ENCODE measurements at places on chromosomes 5 and 9.

DNA sequence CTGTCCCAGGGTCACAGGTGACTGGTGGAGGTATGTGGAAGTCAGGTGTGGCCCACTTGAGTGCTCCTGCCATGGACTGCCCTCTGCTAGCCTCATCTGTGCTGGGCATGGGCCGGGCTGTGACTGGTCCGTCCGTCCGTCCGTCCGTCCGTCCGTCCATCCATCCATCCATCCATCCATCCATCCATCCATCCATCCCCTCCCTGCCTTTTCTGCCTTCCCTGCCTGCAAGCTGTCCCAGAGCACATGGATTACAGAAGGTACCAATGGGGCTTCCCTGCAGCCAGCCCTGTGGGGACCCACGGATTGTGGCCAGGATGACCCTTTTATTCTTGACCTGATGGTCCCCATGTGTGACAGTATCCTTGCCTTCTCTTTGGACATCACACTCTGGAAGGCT, 92.5 kb downstream of the MACROH2A1 start:
- no peak for DNase-seq

- DNase-seq: no peak
These were observed 30.9 kb downstream of the PDE6A start for GRCh38 chr5:149913436-149914419.

- no peak for DNase-seq
These were observed 41.0 kb upstream of the DMRT3 start for GRCh38 chr9:935348-935965.

DNA sequence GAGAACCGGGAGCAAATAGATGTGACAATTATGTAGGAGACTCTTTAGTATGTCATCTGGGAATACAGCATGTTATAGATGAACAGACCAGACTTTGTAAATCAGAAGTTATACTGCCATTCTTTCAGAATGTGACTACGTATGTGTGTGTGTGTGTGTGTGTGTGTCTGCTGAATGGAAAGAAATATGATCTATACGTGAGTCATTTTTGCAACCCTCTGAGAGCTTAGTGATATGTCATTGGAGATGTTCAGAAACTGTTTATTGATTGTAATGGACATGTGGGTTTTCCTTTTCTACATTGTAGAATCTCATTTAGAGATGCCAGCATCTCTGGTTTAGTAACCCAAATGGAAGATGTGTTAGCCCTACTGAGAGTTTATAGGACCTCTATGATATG, 731.5 kb downstream of the TLE1 start:
- no peak for DNase-seq

DNA sequence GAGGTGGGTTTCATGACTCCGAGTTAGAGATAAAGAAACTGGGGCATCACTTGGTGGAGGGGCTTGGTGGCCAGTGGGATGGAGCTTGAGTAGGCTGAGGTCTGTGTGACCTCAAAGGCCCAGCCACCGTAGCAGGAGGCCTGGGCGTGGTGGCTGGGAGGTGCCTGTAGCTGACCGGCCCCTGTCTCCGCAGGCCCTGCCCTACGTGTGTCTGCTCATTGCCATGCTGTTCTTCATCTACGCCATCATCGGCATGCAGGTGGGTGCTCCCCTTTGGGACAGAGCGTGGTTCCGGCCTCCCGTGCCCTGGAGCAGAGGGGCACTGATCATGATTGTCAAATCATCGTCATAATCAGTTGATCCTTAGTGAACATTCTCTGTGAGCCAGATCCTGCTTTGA, 196.2 kb downstream of the CACNA1B start:
- DNase-seq: no peak

- DNase-seq: no peak
These were observed 73.4 kb upstream of the CDH6 start for GRCh38 chr5:31119938-31120641.

DNA sequence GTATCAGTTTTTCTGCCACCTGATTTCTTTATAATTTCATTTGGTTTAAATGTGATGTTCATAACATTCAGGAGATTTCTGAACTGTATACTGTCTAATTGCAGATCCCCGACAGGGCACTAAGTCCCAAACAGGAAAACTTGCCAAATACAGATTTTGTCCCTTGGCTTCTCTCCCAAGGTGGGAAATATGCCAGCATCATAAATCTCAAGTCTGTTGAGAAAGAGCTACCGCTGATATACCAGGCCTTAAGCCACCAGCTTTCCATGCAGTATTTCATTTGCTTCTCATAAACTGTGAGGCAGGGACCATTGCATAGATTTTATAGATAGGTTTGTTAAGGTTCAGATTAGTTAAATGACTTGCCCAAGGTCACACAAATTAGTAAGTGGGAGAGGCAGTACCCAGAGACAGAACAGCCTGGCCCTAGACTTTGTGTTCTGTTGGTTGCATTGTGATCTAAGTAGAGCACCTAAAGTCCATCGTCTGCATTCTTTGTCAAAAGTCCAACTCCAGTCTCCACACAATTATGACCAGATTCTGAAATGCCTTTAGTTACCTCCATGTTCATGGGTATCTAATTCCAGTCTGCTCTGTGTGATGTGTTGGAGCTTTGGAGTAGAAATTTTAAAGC, 16.2 kb downstream of the GPR21 start:
- DNase-seq: no peak

DNA sequence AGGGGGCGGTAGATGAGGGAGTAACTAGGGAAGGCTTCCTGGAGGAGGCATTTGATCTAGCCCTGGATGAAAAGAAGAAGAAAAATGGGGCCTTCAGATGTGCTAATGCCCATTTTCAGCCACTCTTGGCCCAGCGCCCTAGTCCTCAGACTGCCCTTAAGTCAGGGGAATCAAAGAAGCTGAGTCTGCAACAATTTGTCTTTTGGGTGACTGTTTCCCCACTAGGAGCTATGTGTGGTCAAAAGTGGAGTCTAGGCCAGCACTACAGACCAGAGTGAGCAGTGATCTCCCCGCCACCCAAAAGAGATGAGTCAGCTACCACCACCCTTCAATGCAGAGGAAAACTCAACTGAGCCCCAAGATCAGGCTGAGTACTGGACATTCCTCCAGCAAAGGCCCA, 542.1 kb downstream of the BNC2 start:
- DNase-seq: no peak

- DNase-seq: no peak
These were observed 75.3 kb upstream of the MAST4 start for GRCh38 chr5:66520854-66521253.

- DNase-seq: no peak
These were observed 5.5 kb downstream of the OBP2A start for GRCh38 chr9:135551456-135551855.

DNA sequence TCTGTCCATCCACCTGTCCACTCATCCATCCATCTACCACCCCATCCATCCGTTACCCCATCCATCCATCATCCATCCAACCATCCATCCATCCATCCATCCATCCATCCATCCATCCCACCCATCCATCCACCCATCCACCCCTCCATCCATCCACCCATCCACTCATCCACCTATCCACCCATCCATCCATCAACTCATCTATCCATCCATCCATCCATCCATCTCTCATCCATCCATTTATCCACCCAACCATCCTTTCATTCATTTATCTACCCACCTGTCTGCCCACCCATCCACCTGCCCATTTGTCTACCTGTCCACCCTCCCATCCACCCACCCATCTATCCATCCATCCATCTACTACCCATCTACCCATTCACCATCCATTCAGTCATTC, 84.1 kb upstream of the ASS1 start:
- DNase-seq: no peak

- DNase-seq: no peak
These were observed 9.0 kb downstream of the CREBRF start for GRCh38 chr5:173065155-173065554.

DNA sequence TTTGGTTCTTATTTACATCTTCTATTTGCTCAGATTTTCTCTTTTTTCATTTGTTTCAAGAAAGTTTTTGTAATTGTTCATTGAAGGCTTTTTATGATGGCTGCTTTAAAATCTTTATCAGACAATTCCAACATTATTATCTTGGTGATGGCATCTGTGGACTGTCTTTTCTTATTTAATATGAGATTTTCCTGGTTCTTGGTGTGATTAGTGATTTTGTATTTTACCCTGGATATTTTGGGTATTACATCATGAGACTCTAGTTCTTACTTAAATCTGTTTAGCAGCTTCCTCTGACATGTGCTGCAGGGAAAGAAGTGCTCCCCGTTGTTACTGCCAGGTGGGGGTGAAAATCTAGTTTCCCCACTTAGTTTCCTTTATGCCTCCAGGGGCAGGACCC, 94.2 kb upstream of the ANKH start:
- DNase-seq: no peak

GRCh38 chr5:56712895-56713591, 102.3 kb upstream of the MAP3K1 start:
- no peak for DNase-seq

DNA sequence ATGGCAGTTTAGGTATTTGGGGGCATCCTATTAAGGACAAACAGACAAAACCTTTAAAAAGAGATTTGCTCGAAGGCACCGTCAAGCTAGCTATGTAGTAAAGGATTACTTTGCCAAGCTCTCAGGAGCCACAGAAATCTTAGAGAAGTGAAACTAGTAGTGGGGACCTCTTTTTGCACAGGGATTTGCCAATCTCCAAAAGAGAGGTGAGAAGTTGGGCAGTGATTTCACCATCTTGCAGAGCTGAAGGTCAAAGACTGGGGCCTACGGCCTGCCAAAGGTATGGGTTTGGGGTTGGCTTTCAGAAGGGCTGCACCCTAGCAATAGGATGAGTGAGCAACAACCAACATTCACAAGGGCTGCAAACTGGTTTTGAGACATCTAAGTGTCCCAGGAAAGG, 1.6 kb upstream of the FCN1 start:
- no peak for DNase-seq

- DNase-seq: no peak
These were observed 905 bp downstream of the CDK9 start for GRCh38 chr9:127786773-127787104.

DNA sequence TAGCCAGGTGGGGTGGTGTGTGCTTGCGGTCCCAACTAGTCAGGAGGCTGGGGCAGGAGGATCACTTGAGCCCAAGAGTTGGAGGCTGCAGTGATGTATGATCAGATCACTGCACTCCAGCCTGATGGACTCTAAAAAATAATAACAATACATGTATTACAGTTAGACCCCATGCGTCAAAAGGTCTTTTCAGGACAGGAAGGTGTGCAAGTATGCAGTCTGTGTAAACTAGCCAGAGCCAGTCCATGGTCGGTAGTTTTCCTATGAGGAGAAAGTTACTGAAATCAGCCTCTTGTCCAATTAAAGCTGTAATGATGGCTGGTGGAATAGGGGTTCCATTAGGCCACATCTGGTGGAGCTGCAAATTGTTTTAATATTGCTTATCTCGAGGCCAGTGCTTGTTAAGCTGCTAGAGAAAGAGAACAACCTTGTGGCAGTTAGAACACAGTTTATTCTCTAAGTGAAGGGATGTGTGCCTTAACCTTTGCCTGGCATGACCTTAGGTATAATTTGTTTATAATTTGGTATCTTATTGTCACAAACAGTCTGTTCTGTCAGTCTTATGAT, 1.5 kb upstream of the STOM start:
- no peak for DNase-seq

DNA sequence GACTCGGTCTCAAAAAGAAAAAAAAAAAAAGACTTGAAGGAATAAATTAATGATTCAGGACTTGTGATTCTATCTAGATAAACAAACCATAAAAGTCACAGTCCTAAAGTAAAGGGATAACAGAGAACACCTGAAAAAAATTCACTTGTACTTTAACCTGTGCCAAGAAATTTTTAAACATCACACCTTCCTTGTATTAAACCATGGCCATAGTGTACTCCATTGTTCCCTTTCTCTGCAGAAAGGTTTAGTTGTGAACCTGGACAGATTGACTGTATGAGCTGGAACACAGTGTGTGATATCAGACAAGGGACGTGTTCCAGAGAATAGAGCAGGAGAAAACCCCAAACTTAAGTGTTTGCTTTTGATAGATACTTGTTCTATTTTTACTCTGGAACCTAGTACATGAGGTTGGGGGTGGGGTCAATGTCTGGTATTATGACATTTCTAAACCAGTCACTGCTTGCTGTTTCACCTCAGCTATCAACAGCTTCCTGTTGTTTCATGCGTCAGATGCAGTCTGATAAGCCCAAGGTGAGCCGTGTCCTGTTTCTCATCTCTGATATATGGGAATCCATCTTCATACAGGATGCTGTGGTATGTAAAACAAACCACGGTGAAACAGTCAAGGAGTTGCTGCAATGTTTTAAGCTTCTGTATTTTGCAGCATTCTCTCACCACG, 62.5 kb upstream of the ITGA1 start:
- no peak for DNase-seq

DNA sequence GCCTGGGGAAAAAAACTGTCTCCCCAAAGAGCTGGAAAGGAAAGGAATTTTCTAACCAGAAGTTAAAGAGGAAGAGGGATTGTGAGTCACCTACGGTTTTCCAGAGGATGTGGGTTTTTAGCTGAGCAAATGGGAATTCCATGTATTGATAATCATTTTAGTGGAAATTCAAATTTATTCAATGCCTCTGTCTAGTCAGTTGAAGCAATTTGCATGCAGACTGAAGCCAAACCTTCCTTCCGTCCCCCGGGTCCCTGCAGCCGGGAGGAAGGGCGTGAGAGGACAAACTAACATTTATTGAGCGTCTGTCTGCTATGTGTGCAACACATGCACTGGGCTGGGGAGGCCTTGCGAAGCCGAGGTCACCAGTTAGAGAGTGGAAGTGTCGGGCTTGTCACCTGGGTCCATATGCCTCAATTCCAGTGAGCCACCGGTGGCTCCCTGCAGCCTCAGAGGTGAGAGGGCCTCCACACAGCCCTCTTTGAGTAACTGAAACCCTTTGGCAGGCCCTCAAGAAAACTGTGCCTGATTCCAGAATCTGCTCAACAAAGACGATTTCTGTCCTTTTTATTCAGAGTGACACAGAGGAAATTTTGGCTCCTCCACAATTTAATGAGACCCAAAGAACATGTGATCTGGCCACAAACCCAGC, 70.3 kb downstream of the COL27A1 start:
- no peak for DNase-seq

Data from right renal pelvis (tissue), 4 donors.